Stimulated activated CD8-positive, alpha-beta memory T cell treated with anti-CD3 and anti-CD28 coated beads, Interleukin-7, amount 100 ng/mL, for 1 hour (primary cell): ENCODE measurements at places on chromosomes 13 and 19.

DNA sequence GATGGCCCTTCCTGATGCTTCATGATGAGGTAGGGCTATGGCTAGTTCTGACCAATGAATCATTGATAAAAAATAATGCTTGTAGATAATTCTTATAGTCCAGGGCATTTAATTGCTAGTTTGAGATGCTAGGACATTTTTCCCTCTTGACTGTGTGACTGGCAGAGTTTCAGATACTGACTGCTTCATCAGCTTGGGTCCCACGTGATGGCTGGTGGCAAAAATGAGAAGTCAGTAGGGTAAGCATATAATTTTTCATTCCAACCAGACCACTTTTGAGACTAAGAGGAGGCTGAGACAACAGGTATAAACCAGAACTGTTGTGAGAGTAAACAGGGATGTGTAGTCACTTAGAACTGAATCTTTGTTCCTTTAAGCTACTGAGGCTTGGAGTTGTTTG lies 183.3 kb downstream of the HS6ST3 start:
- DNase-seq = no peak

GRCh38 chr19:6108721-6109633 lies 1.3 kb downstream of the RFX2 start:
- no peak for DNase-seq

- DNase-seq = peak; percentile 79
Observed at GRCh38 chr19:20661150-20661819, at the start of gene ZNF626. ZNF626 (minus strand) TSS chr19:20661571; CDS start chr19:20661446, 125 bp downstream.

DNA sequence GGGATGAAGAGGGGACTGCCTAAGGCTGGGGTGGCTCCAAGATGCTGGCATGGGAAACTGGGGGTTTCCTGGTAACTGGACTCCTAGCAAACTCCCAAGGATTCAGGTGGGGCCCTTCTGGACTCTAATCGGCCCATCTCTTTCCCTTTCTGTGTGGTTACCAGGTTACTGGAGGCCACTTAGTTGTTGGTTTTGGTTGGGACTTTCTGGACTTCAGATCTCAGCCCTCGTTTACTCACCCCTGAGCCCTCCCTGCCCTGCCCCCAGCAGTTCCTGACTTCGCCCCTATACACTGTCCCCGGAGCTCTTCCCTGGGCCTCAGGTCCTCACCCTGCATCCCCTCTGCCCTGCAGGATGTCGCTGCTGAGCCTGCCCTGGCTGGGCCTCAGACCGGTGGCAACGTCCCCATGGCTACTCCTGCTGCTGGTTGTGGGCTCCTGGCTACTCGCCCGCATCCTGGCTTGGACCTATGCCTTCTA lies 328 bp downstream of the CYP4F12 start:
- DNase-seq = no peak

- no peak for DNase-seq
Observed at GRCh38 chr13:33199289-33199850, 86.2 kb downstream of the STARD13 start.

DNA sequence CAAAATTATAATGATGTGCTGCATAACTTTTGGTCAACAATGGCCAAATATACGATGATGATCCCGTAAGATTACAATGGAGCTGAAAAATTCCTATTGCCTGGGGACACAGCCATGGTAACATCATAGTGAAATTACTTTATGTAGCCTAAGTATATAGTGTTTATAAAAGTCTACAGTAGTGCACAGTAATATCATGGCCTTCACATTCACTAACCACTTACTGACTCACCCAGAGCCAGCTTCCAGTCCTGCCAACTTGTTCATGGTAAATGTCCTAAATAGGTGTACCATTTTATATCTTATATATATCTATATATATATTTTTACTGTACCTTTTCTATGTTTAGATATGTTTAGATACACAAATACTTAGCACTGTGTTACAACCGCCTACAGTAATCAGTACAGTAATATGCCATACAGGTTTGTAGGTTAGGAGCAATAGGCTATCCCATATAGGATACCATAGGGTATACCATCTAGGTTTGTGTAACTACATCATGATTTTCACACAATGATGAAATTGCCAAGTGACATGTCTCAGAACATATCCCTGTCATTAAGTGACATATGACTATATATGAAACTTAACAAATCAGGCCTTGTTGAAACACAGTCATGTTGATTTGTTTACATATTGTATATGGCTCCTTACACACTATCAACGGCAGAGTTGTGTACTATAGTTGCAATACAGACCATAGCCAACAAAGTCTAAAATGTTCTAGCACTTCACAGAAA lies 23.7 kb downstream of the DIS3 start:
- DNase-seq = no peak
